ENCODE measurements at places on chromosomes 1 and 21.
A peak's percentile ranks its signal among the peaks of the same experiment; 100 is the strongest.

DNA sequence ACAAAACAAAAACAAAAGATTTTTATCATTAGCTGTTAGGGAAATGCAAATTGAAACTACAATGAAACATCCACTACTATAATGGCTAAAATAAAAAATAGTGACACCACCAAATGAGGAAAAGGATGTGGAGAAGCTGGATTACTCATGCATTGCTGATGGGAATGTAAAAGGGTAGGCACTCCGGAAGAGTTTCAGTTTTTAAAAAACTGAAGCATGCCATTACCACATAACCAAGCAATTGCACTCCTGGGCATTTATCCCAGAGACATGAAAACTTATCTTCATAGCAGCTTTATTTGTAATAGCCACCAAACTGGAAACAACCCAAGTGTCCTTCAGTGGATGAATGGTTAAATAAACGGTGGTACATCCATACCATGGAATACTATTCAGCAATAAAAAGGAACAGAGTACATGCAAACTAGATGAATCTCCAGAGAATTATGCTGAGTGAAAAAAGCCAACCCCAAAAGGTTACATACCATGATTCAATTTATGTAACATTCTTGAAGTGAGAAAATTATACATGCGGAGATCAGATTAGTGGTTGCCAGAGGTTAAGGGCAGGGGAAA is 14.5 kb upstream of the CFAP298 start:
- no peak for DNase-seq

GRCh38 chr1:74363220-74363619 is 128.0 kb downstream of the TNNI3K start:
- DNase-seq: no peak

- DNase-seq: no peak
Measured at GRCh38 chr1:61692155-61692800, 32.7 kb downstream of the TM2D1 start.

DNA sequence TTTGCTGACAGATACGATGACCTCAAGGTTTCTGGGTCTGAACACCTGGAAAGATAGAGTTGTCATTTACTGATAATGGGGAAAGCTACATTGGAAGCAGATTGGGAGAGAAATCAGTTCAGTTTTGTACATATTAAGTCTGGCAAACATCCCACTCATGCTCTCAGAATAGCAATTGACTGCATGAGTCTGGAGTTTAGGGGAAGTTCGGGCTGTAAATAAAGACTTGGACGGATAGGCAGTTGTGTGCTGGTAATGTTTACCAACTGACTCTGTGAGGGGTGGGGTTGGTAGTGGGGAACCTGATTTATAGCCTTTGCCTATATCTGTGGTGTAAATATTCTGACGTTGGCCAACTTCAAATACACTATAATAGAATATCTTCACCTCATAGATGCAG is 4.0 kb downstream of the H6PD start:
- no peak for DNase-seq

DNA sequence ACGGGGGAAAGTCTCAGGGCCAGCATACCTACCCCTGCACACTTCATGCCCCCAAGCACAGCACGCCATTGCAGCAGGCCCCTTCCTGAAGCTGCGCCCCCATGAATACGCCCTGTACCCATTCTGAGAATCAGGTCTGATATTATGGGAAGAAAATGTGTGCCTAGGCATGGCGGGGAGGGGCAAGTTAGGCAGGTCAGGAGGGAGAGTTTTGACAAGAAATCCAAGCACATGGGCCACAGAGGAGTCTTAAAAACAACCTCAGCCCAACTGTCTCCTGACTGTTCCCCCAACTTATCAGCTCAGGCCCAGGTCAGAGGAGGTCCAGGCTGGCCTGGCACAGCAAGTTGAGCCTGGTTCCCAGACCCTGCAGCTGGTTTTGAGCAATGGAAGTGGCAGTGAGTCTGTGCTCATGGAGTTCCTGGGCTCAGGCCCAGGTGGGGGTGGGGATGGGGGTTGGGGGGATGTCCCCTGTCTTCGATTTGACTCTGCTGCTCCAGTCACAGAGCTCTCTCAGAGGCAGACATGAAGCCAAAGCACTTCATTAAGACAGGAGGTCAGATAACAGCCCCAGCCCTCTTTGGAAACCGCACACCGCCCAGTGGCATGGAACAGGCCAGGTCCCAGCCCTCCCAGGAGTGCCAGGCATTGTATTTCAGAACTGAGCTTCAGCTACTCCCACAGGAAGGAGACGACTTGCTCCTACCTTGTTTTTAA is 20.6 kb upstream of the BCAR3 start:
- no peak for DNase-seq

GRCh38 chr1:164765992-164766720 is 207.2 kb downstream of the PBX1 start:
- no peak for DNase-seq

GRCh38 chr1:157739229-157739901 is 37.6 kb downstream of the FCRL2 start:
- no peak for DNase-seq

- DNase-seq: no peak
Measured at GRCh38 chr1:7659514-7659913, 111.6 kb upstream of the VAMP3 start.

DNA sequence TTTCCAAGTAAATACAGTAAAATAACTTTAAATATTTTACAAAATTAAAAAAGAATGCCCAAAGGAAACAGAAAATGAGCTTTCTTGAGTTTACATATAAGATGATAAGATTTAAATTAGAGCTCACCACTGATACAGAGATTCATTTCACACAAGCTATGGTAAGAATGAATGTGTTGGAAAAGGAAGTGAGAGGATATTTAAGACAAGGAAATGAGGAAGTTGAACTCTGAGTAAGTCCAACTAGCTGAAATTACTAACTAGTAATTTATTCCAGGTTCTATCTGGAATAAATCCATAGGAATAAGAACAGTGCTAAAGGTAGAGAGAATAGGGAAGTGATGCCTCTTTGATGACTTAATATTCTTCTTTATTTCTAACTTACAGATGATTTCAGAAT is 42.4 kb downstream of the FNBP1L start:
- no peak for DNase-seq

GRCh38 chr1:53541761-53542550 is 82.8 kb downstream of the DMRTB1 start:
- peak; percentile 75 for DNase-seq

- no peak for DNase-seq
Measured at GRCh38 chr1:155126556-155127104, 1.0 kb upstream of the EFNA1 start.

DNA sequence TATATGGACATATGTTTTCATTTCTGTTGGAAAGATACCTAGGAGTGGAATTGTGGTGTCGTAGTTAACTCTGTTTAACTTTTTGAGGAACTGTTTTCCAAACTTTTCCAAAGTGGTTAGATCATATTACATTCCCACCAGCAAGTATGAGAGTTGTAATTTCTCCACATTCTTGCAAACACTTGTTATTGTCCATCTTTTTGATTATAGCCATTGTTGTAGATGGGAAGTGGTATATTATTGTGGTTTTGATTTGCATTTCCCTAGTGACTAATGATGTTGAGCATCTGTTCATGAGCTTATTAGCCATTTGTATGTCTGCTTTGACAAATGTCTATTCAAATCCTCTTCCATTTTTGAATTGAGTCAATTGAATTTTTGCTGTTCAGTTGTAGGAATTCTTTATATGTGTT is 19.8 kb downstream of the CAMTA1 start:
- no peak for DNase-seq

GRCh38 chr1:217062586-217062985 is 339.4 kb upstream of the ESRRG start:
- DNase-seq: no peak

DNA sequence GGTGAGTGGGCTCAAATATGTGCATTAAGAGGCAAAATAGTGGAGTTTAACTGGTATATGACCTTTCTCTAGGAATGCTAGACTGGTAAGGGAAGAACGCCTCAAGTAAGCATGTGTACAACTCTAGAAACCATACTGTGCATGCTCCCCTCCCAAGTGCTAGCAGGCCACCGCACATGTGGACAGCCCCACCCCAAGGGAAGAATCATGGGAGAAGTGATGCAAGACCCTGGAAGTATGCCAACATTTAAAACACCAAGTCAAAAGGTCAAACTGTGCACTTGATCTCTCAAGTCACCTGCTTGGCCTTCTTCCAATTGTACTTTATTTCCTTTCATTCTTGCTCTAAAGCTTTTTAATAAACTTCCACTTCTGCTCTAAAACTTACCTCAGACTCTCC is 120.4 kb downstream of the WDR3 start:
- no peak for DNase-seq

DNA sequence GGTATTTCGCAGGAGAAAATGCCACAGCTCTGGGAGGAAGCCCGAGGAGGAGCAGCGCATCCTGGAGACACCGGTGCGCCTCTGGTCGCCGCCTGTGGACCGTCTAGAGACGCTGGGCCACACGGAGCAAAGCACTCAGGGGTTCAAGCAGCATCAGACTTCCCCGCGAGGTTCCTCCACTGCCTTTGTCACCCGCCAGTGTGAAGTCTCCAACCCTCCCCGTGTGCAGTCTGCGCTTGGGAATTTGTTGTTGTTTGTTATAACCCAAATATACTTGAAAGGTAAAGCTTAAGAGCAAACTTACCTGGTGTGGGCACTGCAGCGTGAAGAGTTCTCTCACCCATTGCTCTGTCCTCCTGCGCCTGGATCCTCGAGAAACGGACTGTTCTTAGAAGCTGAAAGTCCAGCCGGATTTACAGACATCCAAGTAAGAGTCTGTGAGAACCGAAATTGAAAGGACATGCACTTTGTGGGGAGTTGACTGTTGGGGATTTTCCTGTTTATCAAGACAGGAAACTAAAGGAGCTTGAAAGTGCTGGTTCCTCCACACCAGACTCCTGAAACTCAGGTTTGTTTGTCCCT is at the start of gene GBP4:
TSS of gene GBP4 (minus strand) at position 452 of the 582 bp plus-strand sequence. CDS start at position 344, 108 bp downstream.
- peak; percentile 51 for DNase-seq

GRCh38 chr1:160244209-160244608 is 18.1 kb downstream of the DCAF8 start:
- no peak for DNase-seq

- DNase-seq: no peak
Measured at GRCh38 chr1:15835205-15835740, 12.2 kb upstream of the SPEN start.

GRCh38 chr1:46453449-46453848 is 36.2 kb upstream of the DMBX1 start:
- DNase-seq: no peak

DNA sequence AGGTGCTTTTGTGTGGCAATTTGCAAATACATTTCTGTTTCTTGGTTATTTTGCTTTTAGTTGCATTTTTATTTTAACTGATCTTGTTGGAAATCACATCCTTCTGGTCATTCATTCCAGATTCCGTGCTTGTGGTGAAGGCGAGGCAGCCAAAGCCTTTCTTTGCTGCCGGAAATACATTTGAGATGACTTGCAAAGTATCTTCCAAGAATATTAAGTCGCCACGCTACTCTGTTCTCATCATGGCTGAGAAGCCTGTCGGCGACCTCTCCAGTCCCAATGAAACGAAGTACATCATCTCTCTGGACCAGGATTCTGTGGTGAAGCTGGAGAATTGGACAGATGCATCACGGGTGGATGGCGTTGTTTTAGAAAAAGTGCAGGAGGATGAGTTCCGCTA is 34.8 kb upstream of the CD101 start:
- DNase-seq: no peak

DNA sequence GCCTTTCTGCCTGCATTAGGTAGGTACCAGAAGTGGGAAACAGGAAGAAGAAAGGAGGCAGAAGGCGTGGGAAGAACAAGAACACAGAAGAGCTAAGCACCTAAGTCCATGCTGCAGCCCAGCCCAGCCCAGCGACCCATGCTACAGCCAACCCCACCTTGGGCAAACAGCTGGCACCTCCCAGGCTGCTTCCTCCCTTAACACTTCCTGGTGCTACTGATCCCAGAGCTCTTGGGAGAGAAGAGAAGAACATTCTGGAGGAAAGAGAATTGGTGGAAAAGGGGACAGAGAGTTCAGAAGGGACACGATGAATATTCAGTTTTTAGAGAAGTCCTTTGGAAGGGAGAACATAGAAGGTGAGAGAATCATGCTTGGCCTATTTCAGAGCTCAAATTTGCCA is 28.5 kb downstream of the PLEKHA6 start:
- DNase-seq: no peak

DNA sequence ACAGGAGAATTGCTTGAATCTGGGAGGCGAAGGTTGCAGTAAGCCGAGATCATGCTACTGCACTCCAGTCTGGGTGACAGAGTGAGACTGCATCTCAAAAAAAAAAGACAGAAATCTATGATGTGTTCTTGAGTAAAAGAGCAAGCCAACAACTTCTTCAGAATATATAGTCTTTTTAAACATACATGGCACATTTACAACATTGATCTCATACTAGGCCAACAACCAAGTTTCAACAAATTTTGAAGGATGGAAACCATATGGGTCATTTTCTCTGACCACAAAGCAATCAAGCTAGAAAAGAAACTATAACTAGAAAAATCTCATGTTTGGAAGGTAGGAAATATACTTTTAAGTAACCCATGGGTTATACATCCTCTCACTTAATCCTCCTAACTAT is 38.3 kb downstream of the PAFAH2 start:
- no peak for DNase-seq

DNA sequence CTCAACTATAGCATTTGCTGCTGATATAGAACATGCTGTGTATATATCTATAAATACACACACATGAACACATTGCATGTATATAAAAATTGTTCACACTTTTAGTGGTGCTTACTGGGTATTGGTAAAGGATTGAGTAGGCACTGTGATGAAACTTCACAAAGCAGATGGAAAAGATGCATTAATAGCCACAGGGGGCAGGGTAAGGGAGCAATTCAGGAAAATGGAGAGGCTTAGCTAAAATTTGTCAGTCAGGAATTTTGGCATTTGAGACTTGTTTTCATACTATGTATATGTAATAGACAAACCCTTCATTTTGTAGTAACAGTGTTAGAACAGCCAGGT is 633 bp upstream of the PPFIA4 start:
- DNase-seq: no peak

GRCh38 chr1:244369256-244370057 is 82.3 kb downstream of the ADSS2 start:
- peak; percentile 23 for DNase-seq

DNA sequence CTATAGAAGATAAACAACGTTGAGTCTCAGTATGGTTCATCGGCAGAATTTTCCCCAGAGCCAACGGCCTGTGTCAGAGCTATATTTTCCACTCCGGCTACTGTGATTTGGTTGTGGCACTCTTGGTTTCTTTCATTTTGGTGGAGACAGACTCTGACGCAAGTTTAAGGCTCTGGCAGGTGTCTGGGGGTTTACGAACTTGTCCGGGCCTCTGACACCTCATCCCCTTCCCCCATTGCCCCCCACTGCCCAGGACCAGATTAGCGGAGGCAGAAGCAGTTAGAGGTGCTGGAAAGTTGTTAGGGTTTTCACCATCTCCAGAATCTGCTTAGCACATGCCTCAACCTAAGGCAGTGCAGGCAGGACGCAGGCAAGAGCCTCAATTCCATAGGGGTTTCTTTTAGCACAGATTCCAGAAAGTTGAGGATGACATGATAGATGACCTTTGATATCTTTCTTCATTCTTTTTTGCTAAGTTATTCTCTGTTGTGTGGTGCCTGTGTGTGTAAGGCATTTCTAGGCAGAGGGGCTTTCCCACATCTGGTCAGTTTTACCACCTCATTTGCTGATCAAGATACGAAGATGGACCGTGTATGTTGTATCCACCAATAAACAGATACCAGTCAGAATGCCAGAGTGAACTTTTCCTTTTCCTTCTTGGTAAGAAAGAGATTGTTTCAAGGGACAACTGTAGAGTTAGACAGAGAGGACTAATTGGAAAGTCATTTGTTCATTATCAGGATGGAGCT is 18.4 kb upstream of the IL10 start:
- DNase-seq: no peak
